ENCODE measurements at places on chromosomes 7 and 10. TPM values are rescaled to one million over a fixed set of nuclear protein-coding genes. Genes with fewer than 3 reads are reported as not detected.

Gene CDC123
- 122 TPM for total RNA-seq

Gene ATXN7L1
- total RNA-seq = 7.2 TPM

Gene CHN2
- 5.9 TPM for total RNA-seq

Gene BHLHA15
- not detected for total RNA-seq

Gene GPR85
- 0.71 TPM for total RNA-seq

Gene BMPER
- 1.0 TPM for total RNA-seq

Gene NUTM2B
- total RNA-seq = 0.61 TPM

Gene CFAP46
- 0.09 TPM for total RNA-seq

DNA sequence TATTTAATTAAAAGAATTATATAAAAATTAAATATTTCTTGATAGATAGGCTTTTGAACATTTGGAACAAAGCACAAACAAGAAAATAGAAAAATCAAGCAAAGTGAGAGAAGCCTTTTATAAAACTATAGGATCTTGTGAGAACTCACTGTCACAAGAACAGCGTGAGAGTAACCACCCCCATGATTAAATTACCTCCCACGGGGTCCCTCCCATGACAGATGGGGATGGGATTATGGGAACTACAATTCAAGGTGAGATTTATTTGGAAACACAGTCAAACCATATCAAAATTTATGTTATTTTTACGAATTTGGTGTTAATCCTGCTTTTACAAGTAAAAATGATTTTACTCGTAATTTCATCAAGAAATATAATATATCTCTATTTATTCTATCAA, 1136.1 kb upstream of the POT1 start:
- H3K36me3 ChIP-seq = no peaks in the 10 kb centered on the region
- H3K27ac ChIP-seq = no peak overlapping the region
- H3K4me1 ChIP-seq = no peaks in the 10 kb centered on the region
- no peak overlapping the region for H3K4me3 ChIP-seq
- no peaks in the 10 kb centered on the region for H3K27me3 ChIP-seq

- peak overlapping the region; percentile 98 for H3K27ac ChIP-seq
- peak; percentile 32 for DNase-seq
- H3K27me3 ChIP-seq = no peaks in the 10 kb centered on the region
- peaks cover 17% of the 10 kb centered on the region for H3K4me1 ChIP-seq
- peaks cover 18% of the 10 kb centered on the region for H3K36me3 ChIP-seq
These were observed 1.8 kb downstream of the HNRNPF start for GRCh38 chr10:43407148-43407575.

DNA sequence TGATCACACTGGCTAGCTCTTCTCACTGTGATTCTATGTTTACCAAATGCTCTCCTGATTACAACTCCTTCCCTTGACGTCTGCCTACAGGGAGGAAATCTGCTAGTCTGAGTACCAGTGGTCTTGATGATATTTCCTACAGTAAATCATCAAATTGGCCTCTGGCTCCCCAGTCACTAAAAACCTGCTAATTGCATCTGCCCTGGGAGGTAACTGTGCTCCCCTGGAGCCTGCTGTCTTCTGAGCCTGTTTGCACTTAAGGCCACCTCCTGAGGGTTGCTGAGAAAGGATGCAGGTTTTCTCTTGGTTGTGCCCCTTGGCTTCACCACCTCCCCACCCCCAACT, 56.0 kb downstream of the ELMO1 start:
- H3K4me3 ChIP-seq = no peak overlapping the region
- H3K36me3 ChIP-seq = no peaks in the 10 kb centered on the region
- no peak overlapping the region for H3K27ac ChIP-seq
- no peaks in the 10 kb centered on the region for H3K4me1 ChIP-seq

- peaks cover 4% of the 10 kb centered on the region for H3K4me1 ChIP-seq
- H3K36me3 ChIP-seq = no peaks in the 10 kb centered on the region
- H3K27me3 ChIP-seq = no peaks in the 10 kb centered on the region
These were observed 112.7 kb downstream of the ICA1 start for GRCh38 chr7:8149222-8149621.

DNA sequence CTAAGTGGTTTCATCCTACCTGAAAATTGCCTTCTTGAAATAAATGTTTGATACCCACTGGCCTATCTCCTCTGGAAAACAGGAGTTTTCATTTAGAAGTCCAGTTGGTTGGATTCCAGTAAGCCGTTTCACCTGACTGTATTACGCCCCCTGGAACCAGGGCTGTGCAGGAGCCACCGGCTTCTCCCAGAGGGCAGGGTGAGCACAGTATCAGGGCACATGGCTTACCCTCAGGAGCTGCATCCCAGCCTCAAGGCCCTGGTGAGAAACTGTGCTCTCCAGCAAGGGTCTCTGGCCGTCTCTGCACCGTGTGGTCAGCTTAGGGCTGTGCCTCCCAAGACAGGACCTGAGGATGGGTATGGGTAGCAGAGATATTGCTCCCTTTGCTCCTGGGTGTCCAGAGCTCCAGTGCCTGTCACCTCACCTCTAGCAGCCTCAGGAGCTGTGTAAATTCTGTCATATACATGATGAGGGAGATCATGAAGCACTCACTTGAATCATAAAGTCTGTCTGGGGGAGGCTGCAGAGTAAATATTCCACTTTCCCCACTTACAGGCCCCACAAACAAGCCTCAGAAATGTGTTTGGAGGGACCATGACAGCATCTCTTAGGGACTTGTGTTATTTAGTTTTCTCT, 109.6 kb upstream of the SAMD8 start:
- H3K27me3 ChIP-seq = no peaks in the 10 kb centered on the region
- peaks cover 5% of the 10 kb centered on the region for H3K36me3 ChIP-seq
- H3K27ac ChIP-seq = no peak overlapping the region
- no peak for DNase-seq
- H3K4me3 ChIP-seq = no peak overlapping the region

DNA sequence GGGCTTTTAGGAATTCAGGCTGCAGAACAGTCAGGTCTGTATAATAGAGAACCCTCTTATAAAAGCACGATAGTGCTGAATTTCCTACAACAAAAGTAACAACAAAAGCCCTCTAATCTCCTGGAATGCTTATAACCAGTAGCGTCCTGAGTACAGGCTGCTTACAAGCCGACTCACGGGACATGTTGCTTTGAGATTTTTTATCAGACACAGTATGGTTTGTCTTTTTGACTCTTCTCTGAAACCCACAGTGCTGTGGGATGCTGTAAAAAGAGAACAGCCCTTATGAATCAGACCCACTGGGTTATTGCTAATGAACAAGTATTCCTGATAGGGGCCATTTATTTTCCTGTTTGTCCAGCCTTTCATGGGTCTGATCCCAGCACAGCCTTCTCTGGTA, 59.4 kb downstream of the PLPP4 start:
- no peaks in the 10 kb centered on the region for H3K36me3 ChIP-seq
- no peak for DNase-seq
- no peak overlapping the region for H3K27ac ChIP-seq
- no peaks in the 10 kb centered on the region for H3K4me1 ChIP-seq
- no peak overlapping the region for H3K4me3 ChIP-seq

- peaks cover 9% of the 10 kb centered on the region for H3K4me1 ChIP-seq
- H3K4me3 ChIP-seq = no peak overlapping the region
- DNase-seq = no peak
These were observed 14.4 kb upstream of the CRYGN start for GRCh38 chr7:151454305-151454704.

DNA sequence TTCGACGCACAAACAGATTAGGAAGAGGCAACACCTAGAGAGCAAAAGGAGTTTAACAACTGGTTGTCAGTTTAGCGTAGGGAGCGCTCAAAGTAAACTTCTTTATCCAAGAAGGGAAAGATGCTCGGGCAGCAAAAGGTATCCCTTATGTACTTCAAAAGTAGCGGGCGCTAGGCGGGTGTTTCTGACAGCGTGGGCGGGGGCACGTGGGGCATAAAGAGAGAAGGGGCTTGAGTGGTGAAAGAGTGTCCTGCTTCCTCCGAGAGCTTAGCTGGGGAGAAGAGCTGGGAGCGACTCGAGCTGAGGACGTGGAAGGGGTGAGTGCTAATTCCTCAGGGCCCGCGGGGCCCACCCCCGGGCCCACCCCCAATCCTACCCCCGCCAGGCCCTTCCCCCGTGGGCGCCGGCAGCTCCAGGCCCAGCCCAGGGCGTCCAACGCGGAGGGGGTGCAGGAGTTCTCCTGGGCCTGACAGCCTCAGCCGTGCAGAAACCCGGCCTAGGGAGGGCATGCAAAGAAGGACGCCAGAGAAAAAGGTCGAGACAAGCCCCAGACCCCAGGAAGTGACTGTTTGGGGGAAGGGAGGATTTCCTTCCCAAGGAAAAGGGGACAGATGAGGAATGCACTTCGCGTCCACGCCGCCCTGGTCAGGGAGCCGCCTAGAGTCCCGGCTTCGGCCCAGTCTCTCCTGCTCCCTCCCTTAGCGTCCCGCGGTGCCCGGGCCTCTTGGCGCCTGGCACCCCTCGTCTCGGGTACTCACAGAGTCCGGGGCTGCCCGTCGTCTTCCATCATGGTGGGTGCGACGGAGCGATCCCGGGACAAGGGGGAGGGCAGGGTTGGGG, 868 bp downstream of the TIAL1 start:
- H3K4me3 ChIP-seq = peak overlapping the region; percentile 81
- no peaks in the 10 kb centered on the region for H3K27me3 ChIP-seq
- peaks cover 6% of the 10 kb centered on the region for H3K36me3 ChIP-seq
- no peak for DNase-seq

GRCh38 chr10:85492684-85493083, 873.9 kb downstream of the GRID1 start:
- no peak overlapping the region for H3K4me3 ChIP-seq
- no peak for DNase-seq
- H3K4me1 ChIP-seq = no peaks in the 10 kb centered on the region
- H3K27me3 ChIP-seq = no peaks in the 10 kb centered on the region
- no peaks in the 10 kb centered on the region for H3K36me3 ChIP-seq

GRCh38 chr10:120650705-120651399, 193.8 kb downstream of the PLPP4 start:
- H3K27ac ChIP-seq = no peak overlapping the region
- H3K4me3 ChIP-seq = no peak overlapping the region
- no peaks in the 10 kb centered on the region for H3K27me3 ChIP-seq
- no peak for DNase-seq
- no peaks in the 10 kb centered on the region for H3K4me1 ChIP-seq

DNA sequence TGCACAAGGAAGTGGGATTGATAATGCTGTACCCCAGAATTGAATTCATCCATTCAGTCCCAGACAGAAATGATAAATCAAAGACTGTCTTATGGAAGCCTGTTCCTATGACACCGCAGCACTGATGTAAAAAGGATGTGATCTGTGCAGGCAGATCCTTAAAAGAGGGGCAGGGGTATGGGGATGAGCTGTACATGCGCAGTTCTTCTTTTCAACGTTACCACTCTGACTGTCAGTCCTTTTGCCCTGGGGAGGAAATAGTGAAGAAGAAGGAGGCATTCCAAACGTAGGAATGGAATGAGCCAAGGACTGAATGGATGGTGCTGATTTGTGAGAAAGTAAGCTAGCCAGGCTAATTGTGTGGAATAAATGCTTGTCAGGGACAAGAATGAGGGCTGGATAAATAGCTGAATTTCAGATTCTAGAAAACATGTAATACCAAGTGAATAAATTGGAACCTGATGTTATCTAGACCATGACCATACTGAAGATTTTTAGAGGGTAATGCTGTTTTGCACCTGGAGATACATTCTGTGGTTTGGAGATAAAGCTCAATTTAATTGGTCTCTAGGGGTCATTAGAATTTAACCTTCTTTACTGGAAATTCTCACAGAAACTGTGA, 509.3 kb downstream of the SORCS3 start:
- H3K27ac ChIP-seq = no peak overlapping the region
- DNase-seq = no peak
- H3K36me3 ChIP-seq = no peaks in the 10 kb centered on the region
- no peaks in the 10 kb centered on the region for H3K27me3 ChIP-seq
- no peaks in the 10 kb centered on the region for H3K4me1 ChIP-seq

GRCh38 chr7:111485701-111486380, 76.5 kb downstream of the IMMP2L start:
- DNase-seq = no peak
- H3K4me3 ChIP-seq = no peak overlapping the region
- H3K4me1 ChIP-seq = no peaks in the 10 kb centered on the region
- H3K36me3 ChIP-seq = no peaks in the 10 kb centered on the region

DNA sequence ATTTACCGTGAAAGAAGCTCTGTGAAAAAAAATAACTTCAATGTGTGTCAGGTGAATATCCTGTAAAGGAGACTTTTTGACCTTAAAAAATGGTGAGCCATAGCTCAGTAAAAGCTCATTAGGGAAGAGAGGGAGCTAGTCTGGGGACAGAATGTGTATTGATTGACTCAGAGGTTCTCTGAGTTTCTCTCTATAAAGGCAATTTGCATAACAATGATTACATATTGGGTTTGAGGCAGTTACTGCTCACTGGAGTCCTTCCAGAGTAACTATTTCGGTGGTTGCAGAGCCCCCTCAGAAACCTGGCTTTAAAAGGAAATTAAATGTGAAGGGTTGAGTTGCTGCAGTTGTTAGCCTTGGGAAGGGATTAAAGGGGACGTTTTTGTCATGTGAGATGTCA, 181.6 kb downstream of the GALNT17 start:
- no peak for DNase-seq
- H3K4me1 ChIP-seq = no peaks in the 10 kb centered on the region
- no peak overlapping the region for H3K27ac ChIP-seq
- H3K36me3 ChIP-seq = no peaks in the 10 kb centered on the region
- no peaks in the 10 kb centered on the region for H3K27me3 ChIP-seq
- H3K4me3 ChIP-seq = no peak overlapping the region

DNA sequence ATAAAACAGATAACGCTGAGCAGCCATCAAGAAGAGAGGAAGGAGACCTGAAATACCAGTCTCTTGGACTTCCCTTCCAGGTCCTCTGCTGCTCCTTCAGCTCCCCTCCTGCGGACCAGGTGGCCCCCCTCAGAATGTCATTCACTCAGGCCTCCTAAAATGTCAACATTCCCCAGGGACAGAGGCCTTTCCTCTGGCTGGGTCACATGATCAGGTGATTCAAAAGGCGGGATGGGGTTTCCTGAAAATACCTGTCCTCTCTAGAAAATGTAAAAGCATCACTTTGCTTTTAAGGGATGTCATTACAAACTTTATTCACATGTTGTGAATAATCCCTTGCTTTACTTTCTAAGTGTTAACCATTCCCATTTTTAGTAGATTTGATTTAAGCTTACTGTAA, 311.1 kb downstream of the INHBA start:
- H3K27me3 ChIP-seq = no peaks in the 10 kb centered on the region
- no peak overlapping the region for H3K4me3 ChIP-seq
- DNase-seq = no peak
- no peak overlapping the region for H3K27ac ChIP-seq

GRCh38 chr7:150971242-150972022, 6.7 kb downstream of the KCNH2 start:
- peaks cover 54% of the 10 kb centered on the region for H3K4me1 ChIP-seq
- no peak for DNase-seq
- peaks cover 63% of the 10 kb centered on the region for H3K27me3 ChIP-seq
- H3K36me3 ChIP-seq = no peaks in the 10 kb centered on the region
- H3K27ac ChIP-seq = no peak overlapping the region

Data from thymus (tissue), 14 donors.